ENCODE measurements at places on chromosomes 2 and 18.
A peak's percentile ranks its signal among the peaks of the same experiment; 100 is the strongest.

- DNase-seq = no peak
Observed at GRCh38 chr2:215811003-215811402, 202.3 kb downstream of the MREG start.

- no peak for DNase-seq
Observed at GRCh38 chr2:62038975-62039771, 133.7 kb downstream of the COMMD1 start.

DNA sequence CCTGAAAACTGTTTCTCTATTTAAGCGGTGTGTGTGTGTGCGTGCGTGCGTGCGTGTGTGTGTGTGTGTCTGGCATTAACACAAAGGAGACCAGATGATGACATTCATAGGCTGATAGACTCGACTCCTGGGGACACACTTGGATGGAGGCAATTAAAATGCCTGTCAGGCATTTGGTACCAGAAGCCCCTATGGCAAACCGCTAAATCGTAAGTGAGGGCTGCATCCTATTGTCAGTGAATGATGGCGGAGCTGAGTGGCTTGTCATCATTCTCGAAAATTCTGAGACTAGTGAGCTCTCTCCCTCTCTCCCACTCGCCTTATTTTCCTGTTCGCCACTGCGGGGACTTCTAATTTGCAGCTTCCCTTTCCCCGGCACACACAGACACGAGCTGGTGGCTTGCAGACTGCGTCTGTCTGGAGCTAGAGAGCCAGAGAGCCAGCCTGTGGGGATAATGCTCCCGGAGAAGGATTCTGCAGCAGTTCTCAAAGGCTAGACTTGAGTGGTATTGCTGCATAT, 155.4 kb downstream of the MAP2 start:
- peak; percentile 36 for DNase-seq

DNA sequence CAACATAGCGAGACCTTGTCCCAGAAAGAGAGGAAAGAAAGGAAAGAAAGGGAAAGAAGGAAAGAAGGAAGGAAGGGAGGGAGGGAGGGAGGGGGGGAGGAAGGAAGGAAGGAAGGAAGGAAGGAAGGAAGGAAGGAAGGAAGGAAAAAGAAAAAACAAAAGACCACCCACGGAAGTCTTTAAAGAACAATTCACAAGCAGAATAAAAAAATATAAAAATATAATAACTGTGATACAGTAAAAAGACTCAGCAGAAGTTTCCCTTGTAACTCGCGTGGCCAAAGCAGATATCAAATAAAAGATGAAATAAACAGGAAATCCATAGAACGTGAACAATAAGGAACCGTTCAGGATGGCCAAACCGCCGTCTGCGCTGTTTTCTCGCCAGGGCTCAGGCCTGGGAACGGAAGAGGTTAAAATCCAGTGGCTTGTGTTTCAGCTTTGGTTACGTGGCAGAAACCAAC, 1.2 kb upstream of the SLC1A4 start:
- no peak for DNase-seq

- no peak for DNase-seq
Observed at GRCh38 chr18:54280220-54280569, 10.9 kb downstream of the POLI start.

Data from neural crest cell (in vitro differentiated cells).